ENCODE measurements at places on chromosomes 4 and X.
A peak's percentile ranks its signal among the peaks of the same experiment; 100 is the strongest.

GRCh38 chr4:101708293-101709039, 82.1 kb upstream of the BANK1 start:
- no peak for DNase-seq

GRCh38 chr4:85673540-85673939, 198.6 kb downstream of the ARHGAP24 start:
- DNase-seq = no peak

GRCh38 chr4:163344147-163345125, 744 bp downstream of the NPY5R start:
- peak; percentile 75 for DNase-seq

DNA sequence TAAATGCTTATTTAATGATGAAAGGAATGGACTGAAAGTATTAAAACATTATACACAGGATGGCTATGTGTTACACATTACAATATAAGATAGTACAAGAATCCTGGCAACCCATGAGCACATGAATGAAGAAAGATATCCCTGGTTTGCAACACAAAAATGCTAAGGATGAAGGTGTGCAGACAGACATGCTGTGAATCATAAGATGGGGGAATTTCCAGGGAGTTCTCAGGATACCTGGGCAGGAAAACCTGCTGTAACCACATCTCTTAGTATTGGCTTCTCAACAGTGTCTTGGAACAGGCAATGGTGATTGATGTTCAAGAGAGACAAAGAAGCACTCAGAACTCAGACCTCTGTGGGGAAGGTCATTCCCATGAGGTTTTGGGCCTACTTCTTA, 23.9 kb upstream of the ANOS1 start:
- no peak for DNase-seq

GRCh38 chr4:153453402-153453801, 12.8 kb upstream of the TMEM131L start:
- DNase-seq = no peak

- no peak for DNase-seq
Measured at GRCh38 chr4:123110147-123110546, 187.8 kb upstream of the NUDT6 start.

GRCh38 chr4:112167794-112168193, 22.5 kb downstream of the FAM241A start:
- no peak for DNase-seq

DNA sequence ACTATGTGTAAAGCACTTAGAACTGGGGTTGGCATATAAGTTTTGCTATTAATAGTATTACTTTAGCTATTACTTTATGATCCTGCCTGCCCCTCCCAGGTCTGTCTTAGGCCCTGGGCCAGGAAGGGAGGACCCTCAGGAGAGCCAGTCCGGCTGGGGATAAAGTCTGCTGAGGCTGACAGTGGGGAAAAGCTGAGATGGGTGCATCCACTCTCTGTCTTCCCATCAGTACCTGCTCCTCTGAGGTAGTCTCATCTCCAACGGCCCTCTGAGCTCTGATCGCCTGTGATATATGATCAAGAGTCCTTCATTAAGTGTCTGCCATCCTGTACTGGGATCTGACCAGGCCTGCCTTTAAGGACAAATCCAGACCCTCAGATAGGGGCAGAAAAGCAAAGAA, 156.5 kb upstream of the PJA1 start:
- DNase-seq = no peak

DNA sequence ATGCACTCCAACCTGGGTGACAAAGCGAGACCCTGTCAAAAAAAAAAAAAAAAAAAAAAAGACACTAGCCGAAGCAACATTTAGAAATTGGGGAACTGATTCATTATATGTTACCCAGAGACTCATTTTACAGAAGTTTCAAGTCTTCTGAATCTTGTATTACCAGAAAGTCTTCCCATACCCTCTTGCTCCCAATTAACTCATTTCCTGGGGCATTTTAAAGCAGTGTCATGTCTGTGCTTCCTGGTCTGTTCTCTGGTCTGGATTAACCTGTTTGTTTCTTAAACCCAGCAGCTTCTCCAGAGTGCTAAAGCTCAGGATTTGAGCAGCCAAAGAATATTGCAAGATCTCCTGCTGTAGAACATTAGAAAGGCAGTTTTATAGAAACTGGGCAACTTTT, 43.7 kb downstream of the FRMPD3 start:
- DNase-seq = no peak

GRCh38 chrX:50865311-50865710, 45.2 kb upstream of the BMP15 start:
- no peak for DNase-seq

- no peak for DNase-seq
Measured at GRCh38 chrX:25154168-25154567, 138.4 kb upstream of the ARX start.

- no peak for DNase-seq
Measured at GRCh38 chr4:139814323-139815015, 148.8 kb downstream of the MGST2 start.

DNA sequence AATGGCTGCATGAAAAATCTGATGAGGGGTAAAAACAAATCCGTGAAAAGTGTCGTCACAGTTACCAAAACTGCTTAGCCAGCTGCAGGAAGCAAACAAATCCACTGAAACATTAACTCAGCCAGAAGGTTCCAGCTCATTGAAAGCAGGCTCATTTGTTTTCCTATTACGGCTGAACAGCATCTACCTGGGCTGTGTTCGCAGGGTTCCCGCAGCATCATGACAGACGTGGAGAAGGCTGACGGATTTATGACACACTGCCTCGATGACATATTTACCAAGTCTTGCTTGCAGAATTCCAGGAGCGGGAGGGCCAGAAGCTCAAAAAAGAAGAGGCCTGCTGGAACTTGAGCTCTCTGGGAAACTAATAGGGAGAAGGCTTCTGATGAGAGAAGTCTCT, 781.1 kb downstream of the RAB28 start:
- DNase-seq = no peak

DNA sequence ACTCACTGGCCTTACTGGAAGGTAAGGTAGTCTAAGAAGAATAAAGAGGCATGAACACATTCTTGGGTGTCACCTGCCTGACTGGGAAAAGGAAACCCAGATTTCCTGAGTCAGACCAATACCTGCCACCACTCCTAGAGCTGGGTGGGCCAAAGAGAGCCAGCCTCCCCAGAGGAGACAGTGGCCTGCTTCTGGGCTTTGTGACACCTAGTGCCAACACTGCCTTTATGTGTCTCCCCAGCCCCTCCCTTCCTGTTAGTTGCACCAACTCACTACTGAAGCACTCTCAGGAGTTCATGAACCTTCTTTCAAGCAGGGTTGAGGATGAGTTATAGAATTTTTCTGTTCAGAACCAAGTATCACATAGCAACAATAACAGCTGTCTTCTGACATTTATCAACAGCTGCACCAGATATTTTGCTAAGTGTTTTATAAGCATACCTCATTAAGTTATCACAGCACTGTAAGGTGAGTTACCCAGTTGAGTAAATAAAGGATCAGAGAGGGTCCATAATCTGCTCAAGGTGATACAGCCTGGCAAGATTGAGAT, 77.6 kb upstream of the ETNPPL start:
- no peak for DNase-seq

DNA sequence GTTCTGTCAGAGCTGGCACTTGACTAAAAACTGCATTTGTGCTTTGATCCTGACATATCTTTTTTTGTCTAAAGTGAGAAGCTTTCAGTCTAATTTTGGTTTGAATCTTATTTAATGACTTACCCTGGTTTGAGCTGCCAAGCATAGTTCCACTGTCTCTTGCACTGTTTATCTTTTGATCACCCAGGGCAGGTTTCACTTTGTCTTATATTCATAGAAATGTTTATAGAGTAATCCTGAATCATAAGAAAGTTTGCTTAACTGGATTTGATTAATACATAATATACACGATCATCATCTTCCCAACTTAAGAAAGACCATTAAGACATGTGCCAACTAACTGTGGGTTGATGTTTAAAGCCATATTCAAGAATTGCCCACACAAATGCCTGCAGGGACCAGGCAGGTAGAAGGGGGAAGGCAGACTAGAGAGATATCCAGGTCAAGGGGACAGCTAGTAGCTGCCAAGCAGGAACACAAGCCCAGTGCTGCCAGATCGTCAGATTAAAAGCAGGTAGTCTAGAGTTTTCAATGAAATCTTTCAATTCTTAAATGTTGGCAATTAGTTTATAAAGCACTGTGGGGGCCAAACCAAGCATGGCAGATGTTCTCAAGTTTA, 1.9 kb downstream of the GK start:
- DNase-seq = no peak

DNA sequence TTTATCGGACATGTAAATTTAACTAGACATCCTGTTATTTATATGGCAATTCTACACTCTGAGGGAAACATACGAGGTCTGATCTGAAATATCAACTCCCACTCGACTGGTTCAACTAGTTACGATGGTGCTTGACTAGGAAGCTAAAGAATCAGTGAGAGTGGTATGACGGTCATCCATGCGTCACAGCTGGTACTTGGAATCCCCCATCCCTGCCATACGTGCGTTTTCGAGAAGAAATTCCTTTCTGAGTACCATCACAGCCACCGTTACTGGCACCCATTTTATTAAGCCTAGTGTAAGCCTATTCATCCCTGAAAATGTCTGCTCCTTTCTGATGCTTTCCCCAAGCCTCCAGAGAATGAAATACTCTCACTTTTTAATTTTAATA, 695 bp upstream of the PIGA start:
- DNase-seq = peak; percentile 13

DNA sequence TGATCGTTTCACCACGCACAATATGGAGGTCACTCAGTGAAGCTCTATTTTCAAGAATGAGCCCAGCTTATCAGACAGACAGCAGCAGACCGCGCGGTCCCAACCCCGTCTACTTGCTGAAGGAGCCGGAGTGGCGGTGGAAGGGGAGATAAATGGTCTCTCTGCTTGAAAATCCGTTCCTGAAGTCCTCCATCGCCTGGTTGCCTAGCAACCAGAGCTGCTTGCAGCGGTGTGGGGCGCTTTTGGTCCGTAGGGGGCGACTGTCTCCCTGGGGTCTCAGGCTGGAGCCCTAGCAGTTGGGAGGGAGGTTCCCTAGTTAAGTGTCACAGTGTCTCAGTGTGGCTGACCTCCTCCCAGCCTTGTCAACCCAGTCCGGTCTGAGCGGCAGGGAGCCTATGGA, 8.3 kb upstream of the DLG3 start:
- DNase-seq = peak; percentile 51

DNA sequence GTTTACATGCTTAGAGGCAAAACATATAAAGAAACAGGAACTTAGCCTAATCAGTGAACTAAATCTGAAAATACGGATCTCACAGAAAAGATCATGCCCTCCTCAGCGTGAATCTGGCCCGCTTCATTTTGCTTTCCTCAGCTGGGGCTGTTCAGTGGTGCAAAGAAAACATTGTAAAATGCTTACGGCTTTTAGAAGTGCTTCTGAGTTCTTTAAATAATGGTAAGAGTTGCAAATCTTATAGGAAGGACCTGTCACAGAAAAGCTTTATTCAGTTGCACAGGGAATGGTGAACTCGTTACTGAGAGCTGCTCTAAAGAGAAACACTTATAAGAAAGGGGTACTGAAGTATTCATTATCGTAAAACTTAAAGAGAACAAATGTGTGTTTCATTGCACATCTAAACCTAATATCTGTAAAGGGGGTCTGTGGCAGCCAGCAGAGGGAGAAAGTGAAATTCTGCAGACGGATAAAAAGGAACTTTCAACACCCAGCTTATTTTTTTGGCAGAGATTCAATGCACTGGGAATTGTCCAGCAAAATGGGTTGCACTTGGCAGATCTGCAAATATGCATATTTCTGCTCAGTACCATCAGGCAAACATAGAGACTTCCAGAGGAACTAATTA, 139.2 kb upstream of the ANK2 start:
- DNase-seq = no peak

- DNase-seq = no peak
Measured at GRCh38 chr4:182189103-182189878, 53.9 kb upstream of the TENM3 start.

DNA sequence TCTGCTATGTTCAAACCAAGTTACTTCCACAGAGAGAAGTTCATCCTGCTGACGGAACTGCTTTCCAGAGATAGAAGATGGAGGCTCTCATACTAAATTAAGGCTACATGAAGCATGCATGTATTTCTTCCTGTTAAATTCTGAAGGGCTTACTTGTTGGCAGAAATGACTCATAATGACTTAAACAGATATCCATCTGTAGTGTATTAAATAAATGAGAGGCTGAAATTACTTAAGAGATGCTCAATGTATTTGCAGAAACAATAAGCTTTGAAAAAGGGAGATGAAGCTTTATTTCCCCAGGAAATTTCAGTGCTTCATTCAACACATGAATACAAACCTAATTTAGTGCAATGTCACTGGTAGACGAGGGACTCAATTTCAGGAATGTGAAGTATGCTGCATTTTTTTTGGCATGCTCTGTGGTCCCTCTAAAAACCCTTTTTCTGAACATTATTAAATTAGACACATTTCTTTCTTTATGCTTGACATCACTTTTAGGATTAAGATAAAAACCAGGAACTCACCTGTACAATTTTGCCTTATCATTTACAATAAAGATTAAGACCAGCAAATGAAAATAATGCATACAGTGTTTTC, 759.1 kb upstream of the POU3F4 start:
- no peak for DNase-seq

DNA sequence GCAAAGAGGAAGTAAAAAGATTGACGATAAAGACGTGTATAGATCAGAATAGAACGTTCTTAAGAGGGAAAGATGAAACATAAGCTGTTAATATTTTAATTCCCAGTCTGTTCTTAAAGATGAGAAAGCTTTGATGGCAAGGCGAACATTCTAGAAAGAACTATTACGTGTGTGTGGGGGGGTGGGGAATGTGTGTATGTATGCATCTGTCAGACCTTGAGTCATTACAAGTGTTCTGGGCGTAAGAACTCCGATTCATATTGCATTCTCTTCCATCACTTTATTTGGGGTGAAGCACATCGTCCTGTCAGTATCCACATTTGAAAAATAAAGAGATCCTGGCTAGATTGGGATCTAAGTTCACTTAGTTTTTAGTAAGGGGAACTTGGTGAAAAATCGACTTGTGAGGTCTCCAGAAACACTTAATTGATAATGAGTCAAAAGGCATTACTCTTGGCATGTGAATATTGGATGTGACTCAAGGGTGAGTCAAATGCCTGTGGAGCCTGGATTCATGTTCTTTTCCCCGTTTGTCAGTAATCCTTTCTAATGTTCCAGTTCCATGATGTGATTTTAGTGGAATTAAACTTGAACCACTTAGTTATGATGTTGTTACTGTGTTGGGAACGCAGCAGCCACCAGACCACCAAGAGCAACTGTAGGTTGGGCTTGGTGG, 3.1 kb downstream of the SMS start:
- DNase-seq = no peak

- DNase-seq = no peak
Measured at GRCh38 chrX:2162695-2163094, 338.1 kb downstream of the DHRSX start.

GRCh38 chr4:78424461-78424860, 127.1 kb upstream of the ANXA3 start:
- no peak for DNase-seq

GRCh38 chr4:38154681-38155588, 194.7 kb downstream of the PTTG2 start:
- no peak for DNase-seq

GRCh38 chrX:69319376-69319775, 154.1 kb upstream of the PJA1 start:
- no peak for DNase-seq

GRCh38 chrX:154402622-154403127, 4.5 kb downstream of the RPL10 start:
- no peak for DNase-seq
